Occipital lobe (tissue), 3 donors: ENCODE measurements at places on chromosomes 6 and 20. TPM values are rescaled to one million over a fixed set of nuclear protein-coding genes. Genes with fewer than 3 reads are reported as not detected.

MAS1 gene
- total RNA-seq, result not detected

OR2J3 gene
- not detected for total RNA-seq

RAET1L gene
- 0.62 TPM for total RNA-seq

MATN4 gene
- not detected for total RNA-seq

COL9A1 gene
- total RNA-seq, result 4.4 TPM

PRDM13 gene
- not detected for total RNA-seq

EPPIN gene
- total RNA-seq, result not detected

FILIP1 gene
- 4.5 TPM for total RNA-seq

MLN gene
- not detected for total RNA-seq

ULBP3 gene
- total RNA-seq, result 6.2 TPM

VSX1 gene
- total RNA-seq, result not detected

GJA10 gene
- total RNA-seq, result not detected
